ENCODE measurements at places on chromosomes 5 and 9. TPM values are rescaled to one million over a fixed set of nuclear protein-coding genes. Genes with fewer than 3 reads are reported as not detected.

INSL6 gene
- total RNA-seq = not detected

GABRB2 gene
- total RNA-seq = not detected

C5orf34 gene
- total RNA-seq = 3.6 TPM

WASHC1 gene
- total RNA-seq = 7.6 TPM

DNA sequence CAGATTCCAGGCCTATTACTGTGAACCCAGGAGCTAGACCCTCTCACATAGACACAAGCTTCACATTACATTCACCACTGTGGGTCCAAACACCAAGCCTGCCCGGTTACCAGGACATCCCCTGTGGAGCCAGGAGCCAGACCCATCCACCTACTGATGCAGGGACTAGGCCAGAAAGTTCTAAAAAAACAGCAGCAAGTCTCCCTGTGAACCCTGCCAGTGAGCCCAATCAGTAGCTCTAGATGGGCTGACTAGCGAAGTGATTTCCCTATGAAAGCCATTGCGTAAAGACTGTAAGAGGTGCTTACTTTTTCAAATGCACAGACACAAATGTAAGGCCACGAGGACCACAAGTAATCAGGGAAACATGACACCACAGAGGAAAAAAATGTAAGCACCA, 352.3 kb downstream of the TMEM161B start:
- no peak for DNase-seq
- H3K27ac ChIP-seq = no peak overlapping the region
- no peaks in the 10 kb centered on the region for H3K36me3 ChIP-seq
- no peaks in the 10 kb centered on the region for H3K4me1 ChIP-seq

GRCh38 chr9:28051559-28052503, 478.6 kb upstream of the C9orf72 start:
- no peak overlapping the region for H3K27ac ChIP-seq
- H3K27me3 ChIP-seq = no peaks in the 10 kb centered on the region
- no peaks in the 10 kb centered on the region for H3K4me1 ChIP-seq
- no peak overlapping the region for H3K4me3 ChIP-seq
- no peaks in the 10 kb centered on the region for H3K36me3 ChIP-seq

- H3K4me1 ChIP-seq = peaks cover 13% of the 10 kb centered on the region
- H3K27me3 ChIP-seq = no peaks in the 10 kb centered on the region
- H3K4me3 ChIP-seq = no peak overlapping the region
- no peak overlapping the region for H3K27ac ChIP-seq
- DNase-seq = no peak
Observed at GRCh38 chr5:146206257-146206656, 2.9 kb downstream of the RBM27 start.

DNA sequence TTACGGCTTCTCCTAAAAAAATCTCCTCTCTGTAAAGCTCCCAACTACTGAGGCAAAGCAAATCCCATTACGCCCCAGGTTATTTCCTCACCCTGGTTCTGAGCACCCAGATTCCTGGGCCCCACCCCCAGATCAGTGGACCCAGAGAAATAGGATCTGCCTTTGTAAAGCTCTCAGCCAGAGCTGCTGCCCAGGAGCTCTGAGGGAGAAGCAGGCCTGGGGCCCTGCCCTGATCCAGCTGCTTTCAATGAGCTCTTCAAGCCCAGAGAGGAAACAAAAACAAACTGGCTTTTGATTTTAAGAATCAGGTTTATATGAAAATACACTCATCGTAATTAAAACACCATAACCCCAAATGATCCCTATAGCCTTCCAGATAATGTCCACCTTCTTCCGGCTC, 124.5 kb downstream of the C5orf15 start:
- H3K4me3 ChIP-seq = no peak overlapping the region
- H3K27me3 ChIP-seq = peaks cover 43% of the 10 kb centered on the region
- DNase-seq = no peak
- no peak overlapping the region for H3K27ac ChIP-seq
- no peaks in the 10 kb centered on the region for H3K36me3 ChIP-seq
- no peaks in the 10 kb centered on the region for H3K4me1 ChIP-seq

Measured in HFFc6 (cell line).